Liver (tissue), 10 donors: ENCODE measurements at places on chromosomes 3 and 15. TPM values are rescaled to one million over a fixed set of nuclear protein-coding genes. Genes with fewer than 3 reads are reported as not detected.

DNA sequence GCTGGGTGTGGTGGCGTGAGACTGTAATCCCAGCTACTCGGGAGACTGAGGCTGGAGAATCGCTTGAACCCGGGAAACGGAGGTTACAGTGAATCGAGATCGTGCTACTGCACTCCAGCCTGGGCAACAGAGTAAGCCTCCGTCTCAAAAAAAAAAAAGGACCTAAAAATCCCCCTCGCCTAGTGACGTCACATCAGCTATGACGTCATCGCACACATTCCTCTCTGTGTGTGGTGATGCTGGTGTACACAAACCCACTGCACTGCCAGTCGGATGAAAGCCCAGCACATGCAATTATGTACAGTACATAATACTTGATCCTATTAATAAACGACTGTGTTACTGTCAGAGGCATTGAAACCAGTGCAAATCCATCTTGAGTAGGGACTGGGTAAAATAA is 40.2 kb upstream of the SEC61A1 start:
- DNase-seq, result no peak

SCN5A gene
- total RNA-seq, result not detected

GRCh38 chr3:172132721-172133311 is 93.4 kb downstream of the FNDC3B start:
- DNase-seq, result no peak

GRCh38 chr3:119401503-119402440 is 61.6 kb downstream of the TMEM39A start:
- no peak for DNase-seq

PDHB gene
- 47.8 TPM for total RNA-seq

- DNase-seq, result no peak
Observed at GRCh38 chr15:92655178-92655995, at the start of gene FAM174B. TSS of gene FAM174B (minus strand) at chr15:92655775.

DNA sequence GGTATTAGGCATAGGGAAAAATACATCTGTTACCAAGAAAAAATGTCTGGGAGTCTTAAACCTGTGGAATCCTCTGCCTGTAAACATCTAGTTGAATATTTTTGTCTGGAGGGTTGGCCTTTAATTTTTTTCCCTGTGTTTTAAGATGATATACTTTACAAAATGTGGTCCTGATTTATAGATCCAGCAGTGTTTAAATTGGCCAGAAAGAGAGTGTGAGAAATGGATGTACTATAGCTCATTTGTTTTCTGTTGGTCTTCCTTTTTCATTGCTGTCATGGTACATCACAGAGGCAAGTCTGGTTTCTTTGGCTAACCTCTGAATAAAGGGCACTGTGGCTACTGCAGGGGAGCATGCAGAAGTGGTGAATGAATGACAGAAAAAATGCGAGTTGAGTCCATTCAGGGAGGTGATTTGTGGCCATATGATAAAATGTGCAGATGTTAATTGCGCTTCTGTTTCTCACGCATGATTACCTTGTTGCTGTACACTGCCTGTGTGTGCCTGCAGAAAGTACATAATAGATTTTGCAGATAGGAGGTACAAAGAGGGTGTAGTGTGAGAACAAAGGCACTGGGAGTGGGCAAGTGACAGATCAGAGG is 150.0 kb downstream of the NFKBIZ start:
- no peak for DNase-seq

DNA sequence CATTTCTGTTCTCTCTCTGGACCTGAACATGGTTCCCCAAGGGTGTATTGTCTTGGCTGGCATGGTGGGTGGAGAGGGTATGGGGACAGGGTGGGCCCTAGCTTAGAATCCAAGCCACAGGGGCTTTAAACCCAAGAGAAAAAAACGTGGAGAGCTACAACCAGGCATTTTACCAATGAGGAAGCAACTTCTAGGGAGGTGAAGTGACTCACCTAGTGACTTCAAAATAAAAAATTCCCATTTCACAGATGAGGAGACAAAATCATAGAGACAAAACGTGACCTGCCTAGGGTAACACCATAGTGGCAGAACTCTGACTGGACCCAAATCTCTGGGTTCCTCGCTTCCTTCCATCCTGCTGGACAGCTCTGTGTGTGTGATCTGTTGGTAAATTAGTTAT is 216.8 kb downstream of the RPLP1 start:
- DNase-seq, result no peak

- no peak for DNase-seq
Observed at GRCh38 chr3:174376346-174376745, 482.8 kb upstream of the NAALADL2 start.

DNA sequence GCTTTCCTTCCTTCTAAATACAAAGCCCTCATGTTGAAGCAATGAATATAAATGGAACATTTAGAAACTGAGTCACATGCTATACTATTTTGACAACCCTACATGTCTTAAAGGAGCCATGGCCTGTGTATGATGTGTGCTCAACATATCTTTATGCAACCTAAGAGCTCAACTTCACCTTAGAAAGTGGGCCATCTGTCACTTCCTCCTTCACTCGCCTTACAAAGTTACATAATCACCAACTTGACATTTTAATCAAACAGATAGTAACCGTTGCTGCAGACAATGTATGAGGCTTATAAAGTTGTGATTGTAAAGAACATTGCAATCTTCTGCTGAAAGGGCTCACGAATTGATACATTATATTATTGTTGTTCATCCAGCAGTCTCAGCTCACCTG is 163.6 kb downstream of the SERPINI1 start:
- DNase-seq, result no peak

GRCh38 chr3:149310796-149311534 is 22.5 kb downstream of the TM4SF18 start:
- DNase-seq, result no peak

DNA sequence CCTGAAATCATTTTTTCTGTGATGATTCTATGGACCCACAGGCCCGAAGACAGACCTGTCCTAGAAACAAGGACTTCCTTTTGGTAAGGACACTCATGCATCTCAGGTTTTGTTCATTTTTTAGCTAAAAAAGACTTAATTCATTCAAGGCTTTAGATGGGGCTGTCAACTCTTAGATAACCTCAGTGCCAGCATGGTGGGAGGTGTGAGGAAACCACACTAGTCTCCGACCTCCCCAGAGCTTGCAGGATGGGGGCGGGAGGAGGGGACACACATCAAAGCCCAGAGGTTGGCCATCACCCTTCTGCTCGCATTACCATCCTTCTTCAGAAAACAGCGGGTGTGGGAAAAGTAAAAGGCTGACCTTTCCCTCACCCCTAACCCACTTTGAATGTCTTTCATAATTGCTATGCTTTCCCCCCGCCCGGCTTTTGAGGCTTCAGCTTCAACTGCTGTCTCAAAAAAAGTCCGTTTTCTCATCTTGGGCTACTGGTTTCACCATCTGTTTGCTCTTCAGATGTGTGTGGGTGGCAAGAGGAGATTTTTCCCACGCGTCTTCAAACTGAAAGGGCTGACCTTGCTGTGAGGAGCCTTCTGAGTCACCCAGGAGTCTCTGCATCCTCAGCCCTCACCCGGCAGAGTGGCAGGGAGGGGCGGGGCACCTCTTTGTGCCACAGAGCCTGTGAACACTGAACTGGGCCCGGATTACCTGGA is 27.6 kb upstream of the CXCR6 start:
- DNase-seq, result no peak

GRCh38 chr3:54067055-54067698 is 55.2 kb upstream of the CACNA2D3 start:
- DNase-seq, result no peak

GOLGA6L10 gene
- 0.33 TPM for total RNA-seq

- DNase-seq, result peak; percentile 73
Observed at GRCh38 chr3:67018105-67018788, 20.1 kb downstream of the KBTBD8 start.

GRCh38 chr3:17910922-17911321 is 168.5 kb upstream of the TBC1D5 start:
- no peak for DNase-seq

- DNase-seq, result no peak
Observed at GRCh38 chr15:48367483-48367882, 36.3 kb downstream of the DUT start.

DNA sequence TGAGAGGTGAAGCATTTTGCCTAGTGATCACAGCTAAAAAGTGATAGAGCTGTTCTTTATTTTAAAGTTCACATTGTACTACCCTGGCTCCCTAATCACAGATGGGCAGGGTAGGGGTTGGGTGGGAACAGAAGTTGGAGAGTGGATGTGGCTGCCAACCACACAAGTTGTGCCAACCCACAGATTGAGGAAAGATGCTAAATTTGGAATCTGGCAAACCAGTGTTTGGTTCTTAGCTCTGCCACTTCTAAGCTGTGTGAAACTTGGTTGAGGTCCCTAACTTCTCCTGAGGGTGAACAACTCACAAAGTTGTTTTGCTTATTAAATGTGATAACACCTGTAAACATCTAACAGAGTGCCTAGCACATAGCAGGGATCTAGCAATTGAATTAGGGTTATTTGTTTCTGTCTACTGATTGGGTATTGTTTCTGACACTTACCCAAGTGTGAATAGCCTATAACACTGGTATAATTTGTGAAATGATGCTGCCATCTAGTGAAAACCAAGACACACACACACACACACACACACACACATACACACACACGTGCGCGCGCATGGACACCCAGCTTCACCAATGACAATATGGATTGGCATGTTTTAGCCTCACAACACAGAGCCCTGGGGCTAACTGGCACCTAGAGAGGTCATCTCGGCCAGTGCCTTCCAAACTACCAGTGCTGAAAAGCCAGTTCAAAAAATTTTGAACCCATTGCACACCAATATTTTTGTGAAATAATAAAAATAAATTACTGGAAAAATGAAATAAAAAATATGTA is 25.3 kb downstream of the ADGRG7 start:
- peak; percentile 73 for DNase-seq

GRCh38 chr15:69104050-69104750 is 56.2 kb upstream of the GLCE start:
- DNase-seq, result no peak

DNA sequence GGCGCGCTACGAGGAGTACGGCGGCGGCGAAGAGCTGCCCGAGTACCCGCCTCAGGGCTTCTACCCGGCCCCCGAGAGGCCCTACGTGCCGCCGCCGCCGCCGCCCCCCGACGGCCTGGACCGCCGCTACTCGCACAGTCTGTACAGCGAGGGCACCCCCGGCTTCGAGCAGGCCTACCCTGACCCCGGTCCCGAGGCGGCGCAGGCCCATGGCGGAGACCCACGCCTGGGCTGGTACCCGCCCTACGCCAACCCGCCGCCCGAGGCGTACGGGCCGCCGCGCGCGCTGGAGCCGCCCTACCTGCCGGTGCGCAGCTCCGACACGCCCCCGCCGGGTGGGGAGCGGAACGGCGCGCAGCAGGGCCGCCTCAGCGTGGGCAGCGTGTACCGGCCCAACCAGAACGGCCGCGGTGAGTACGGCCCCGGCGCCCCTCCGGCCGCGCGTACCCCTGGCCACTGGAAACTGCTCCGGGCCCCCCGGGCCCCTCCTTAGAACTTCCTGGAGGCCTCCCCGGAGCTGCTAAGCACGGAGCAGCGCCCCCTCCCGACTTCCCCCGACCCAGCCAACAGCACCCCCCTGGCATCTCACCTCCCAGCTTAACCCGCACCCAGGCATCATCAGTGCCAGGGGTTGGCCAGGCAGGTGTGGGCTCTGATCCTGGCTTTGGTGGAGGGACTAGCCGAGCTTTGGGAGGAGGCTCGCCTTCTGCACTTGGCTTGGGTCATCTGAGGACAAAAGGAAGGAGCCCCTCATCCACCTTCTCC is 1.4 kb downstream of the LOXL1 start:
- DNase-seq, result no peak

- no peak for DNase-seq
Observed at GRCh38 chr3:99626417-99626788, 12.0 kb upstream of the COL8A1 start.

GOLGA8T gene
- total RNA-seq, result 0.19 TPM

DNA sequence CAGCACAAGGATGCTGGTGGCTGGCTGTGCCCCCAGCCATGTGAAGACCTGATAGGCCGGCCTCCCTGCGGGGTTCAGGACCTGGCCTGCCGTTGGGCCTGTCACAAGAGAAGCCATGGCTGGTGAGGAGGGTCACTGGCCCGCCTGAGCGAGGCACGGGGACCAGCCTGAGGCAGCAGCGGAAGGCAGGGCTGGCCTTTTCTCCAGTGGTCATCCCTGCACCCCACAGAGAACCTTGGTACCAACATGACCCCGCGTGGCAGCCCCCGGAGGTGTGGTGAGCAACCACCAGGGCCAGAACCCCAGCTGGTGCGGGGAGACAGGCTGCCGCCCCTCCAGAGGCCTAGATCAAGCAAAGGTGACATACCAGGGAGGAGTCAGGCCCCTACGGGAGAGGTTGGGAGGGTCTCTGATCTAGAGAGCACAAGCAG is 134.1 kb upstream of the MEF2A start:
- no peak for DNase-seq

GRCh38 chr3:59866076-59866475 is 816.3 kb upstream of the CFAP20DC start:
- no peak for DNase-seq

HIGD2B gene
- total RNA-seq, result not detected

GRCh38 chr3:35663471-35663870 is 24.1 kb downstream of the ARPP21 start:
- no peak for DNase-seq

DNA sequence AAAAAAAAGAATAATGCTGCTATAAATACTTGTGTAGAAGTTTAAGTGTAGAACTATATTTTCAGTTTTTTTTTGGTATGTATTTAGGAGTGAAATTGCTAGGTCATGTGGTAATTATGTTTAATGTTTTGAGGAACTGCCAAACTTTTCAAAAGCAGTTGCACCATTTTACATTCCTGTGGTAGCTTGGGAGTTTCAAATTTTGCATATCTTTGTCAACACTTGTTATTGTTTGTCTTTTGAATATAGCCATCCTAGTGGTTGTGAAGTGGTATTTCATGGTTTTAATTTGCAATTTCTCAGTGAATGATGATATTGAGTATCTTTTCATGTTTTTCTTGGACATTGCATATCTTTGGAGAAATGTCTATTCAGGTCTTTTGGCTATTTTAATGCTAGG is 30.4 kb downstream of the SKIL start:
- no peak for DNase-seq

SLC28A2 gene
- 0.19 TPM for total RNA-seq

DNA sequence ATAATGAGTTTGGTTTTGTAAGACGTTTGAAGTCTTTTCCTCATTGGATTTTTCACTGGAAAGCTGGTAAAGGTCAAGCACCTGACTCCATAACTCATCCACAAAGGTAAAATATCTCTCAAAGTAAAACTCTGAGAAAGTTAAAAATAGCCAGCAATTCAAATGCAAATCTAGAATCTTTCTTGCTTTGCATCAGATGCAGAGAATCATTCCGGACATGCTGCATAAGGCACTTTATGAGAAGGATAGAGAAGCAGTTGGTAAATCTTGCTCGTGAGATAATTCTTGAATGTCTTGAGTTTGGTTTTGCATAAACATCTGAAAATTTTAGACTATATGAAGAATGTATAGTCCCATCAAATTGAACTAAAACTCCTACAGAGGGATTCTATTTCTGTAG is 9.1 kb downstream of the KCNMB2 start:
- DNase-seq, result no peak
